NCI-H82 (cell line): ENCODE measurements at places on chromosomes 12 and 14.

GRCh38 chr14:65159281-65160062, 57.2 kb upstream of the MAX start:
- DNase-seq, result no peak

GRCh38 chr14:69680297-69680696, 68.9 kb downstream of the SUSD6 start:
- no peak for DNase-seq

- no peak for DNase-seq
These were observed 89.7 kb upstream of the MYF6 start for GRCh38 chr12:80617733-80618132.

DNA sequence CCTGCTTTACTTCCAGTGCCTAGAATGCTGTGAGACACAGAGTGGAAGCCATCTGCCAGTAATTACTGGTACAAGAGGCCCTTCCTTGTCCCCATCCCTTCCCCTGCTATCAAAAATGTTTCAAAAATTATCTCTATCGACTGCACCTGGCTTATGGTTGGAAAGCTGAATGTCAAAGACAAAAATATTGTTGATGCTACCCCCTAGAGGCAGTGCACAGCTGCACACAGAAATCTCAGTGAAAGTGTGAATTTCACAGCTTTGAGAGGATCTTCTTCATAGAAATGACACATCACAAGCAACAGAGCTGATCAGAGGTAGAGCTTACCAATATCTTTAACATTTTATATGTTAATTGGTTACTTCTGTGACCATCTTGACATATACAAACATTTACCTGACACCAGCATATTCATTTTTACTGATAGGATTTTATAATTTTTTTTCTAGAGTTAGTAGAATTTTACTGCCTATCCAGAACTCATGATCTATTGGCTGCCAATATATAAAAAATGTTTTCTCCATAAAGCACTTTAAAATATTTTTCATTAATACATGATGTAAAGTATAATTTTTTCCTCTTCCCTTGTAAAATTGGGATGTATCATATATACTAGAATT, 138.0 kb downstream of the AACS start:
- DNase-seq, result peak; percentile 58

DNA sequence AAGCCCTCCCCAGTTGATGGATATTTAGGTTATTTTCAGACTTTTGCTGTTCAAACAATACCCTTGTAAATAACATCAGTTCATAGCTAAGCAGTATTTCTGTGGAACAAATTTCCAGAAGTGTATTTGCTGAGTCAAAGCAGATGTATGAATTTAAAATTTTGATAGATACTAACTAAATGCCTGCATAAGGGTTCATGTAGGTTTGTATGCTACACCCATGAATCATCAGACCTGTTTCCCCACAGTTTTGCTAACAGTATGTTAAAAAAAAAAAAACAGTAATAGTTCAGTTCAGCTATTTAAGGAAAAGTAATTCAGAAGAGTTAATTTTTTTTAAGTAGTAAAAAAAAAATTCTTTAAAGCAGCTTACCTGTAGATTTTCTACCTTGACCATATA, 236.1 kb upstream of the DIO2 start:
- no peak for DNase-seq
